ENCODE measurements at places on chromosomes 1 and 21. TPM values are rescaled to one million over a fixed set of nuclear protein-coding genes. Genes with fewer than 3 reads are reported as not detected.

Gene AMIGO1
- 13.1 TPM for polyA plus RNA-seq

Gene KCNJ9
- 0.05 TPM for polyA plus RNA-seq

Gene VCAM1
- 10.5 TPM for polyA plus RNA-seq

Gene OR2T2
- not detected for polyA plus RNA-seq

Gene ADORA1
- 4.8 TPM for polyA plus RNA-seq

Gene LRRC47
- polyA plus RNA-seq, result 47.7 TPM

Gene OR14K1
- polyA plus RNA-seq, result not detected

Gene COL6A1
- 400 TPM for polyA plus RNA-seq

Gene RPE65
- 0.09 TPM for polyA plus RNA-seq

Gene TUFT1
- polyA plus RNA-seq, result 8.4 TPM

Gene SDF4
- polyA plus RNA-seq, result 101 TPM

Gene RYR2
- polyA plus RNA-seq, result 3.6 TPM

Gene LYPD8
- polyA plus RNA-seq, result not detected

Gene LENEP
- polyA plus RNA-seq, result 0.24 TPM

Gene JAK1
- 60.2 TPM for polyA plus RNA-seq

Gene CTTNBP2NL
- polyA plus RNA-seq, result 18.7 TPM

Gene SPRR2D
- polyA plus RNA-seq, result not detected

Gene LCK
- 0.34 TPM for polyA plus RNA-seq

Gene UQCRH
- 298 TPM for polyA plus RNA-seq

All from muscle of leg (tissue), 16 donors.